Activated CD8-positive, alpha-beta T cell treated with anti-CD3 and anti-CD28 coated beads, Interleukin-2, amount 10 ng/mL, durations not matched to agents 7 days and 5 days (primary cell): ENCODE measurements at places on chromosomes 2 and 18. TPM values are rescaled to one million over a fixed set of nuclear protein-coding genes. Genes with fewer than 3 reads are reported as not detected.

LRRTM4 gene
- not detected for total RNA-seq

GRCh38 chr18:13520306-13520705 lies 206.1 kb downstream of the FAM210A start:
- no peak for DNase-seq

DNA sequence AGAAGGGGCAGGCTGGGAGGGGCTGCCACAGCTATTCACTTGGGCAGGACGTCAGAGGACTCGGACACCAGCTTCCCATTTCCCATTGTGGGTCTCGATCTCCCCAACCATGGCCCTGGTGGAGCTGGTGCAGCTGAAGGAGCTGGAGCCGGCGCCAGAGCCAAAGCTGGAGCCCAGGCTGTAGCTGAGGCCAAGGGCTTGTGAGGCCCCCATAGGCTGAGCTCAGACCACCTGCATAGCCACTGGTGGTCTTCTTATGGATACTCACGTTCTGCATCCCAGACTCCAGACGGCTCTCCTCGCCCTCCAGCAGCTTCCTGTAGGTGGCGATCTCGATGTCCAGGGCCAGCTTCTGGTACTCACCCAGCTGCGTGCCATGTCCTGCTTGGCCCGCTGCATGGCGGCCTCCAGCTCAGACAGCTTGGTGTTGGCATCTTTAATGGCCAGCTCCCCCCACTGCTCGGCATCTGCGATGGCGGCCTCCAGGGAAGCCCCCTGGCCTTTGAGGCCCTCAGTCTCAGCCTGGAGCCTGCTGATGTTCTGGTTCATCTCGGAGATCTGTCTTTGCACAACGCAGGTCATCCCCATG lies 6.0 kb upstream of the CDK5R2 start:
- no peak for DNase-seq

GRCh38 chr18:11553098-11553940 lies 56.1 kb upstream of the SLC35G4 start:
- DNase-seq = peak; percentile 58

ZBTB7C gene
- not detected for total RNA-seq
